Progenitor cell of endocrine pancreas (in vitro differentiated cells): ENCODE measurements at places on chromosomes 16 and 17.

DNA sequence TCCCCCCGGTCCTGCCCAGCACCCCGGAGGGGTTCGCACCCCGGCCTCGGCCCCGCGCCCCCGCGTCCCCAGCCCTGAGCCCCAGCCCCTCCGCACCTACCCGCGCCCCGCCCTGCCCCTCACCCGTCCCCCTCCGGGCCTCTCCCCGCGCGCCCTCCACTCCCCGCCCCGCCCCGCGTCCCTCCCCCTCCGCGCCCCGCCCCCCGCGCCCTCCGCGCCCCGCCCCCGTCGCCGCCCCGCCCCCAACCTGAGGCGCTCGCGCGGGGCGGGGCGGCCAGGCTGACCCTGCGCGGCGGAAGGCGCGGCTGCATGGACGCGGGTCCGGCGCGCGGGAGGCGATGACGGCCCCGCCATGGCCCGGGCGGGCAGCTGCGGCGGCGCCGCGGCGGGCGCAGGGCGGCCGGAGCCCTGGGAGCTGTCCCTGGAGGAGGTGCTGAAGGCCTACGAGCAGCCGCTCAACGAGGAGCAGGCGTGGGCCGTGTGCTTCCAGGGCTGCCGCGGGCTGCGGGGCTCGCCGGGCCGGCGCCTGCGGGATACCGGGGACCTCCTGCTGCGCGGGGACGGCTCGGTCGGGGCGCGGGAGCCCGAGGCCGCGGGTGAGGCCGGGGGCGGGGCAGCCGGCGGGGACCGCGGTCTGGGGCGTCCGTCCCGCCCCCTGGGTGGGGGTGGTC lies at the start of gene SPIRE2:
TSS of gene SPIRE2 (plus strand) at position 277 of the 671 bp plus-strand sequence. CDS start at position 353, 76 bp downstream.
- peak; percentile 85 for DNase-seq

DNA sequence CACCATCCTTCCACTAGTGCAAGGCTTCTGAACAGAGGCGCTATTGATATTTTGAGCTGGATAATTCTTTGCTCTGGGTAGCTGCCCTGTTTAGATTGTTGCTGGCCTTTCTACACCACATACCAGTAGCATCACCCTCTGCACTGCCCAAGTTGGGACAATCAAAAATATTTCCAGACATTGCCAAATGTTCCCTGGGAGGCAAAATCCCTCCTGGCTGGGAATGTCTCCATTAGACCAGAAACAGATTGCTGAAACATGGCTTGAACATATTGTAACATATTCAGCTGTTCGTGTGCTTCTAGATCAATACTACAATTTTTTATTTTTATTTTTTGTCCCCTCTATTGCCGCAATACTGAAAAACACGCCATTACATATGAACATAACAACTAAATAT lies 174.6 kb downstream of the ABCA8 start:
- DNase-seq = no peak

DNA sequence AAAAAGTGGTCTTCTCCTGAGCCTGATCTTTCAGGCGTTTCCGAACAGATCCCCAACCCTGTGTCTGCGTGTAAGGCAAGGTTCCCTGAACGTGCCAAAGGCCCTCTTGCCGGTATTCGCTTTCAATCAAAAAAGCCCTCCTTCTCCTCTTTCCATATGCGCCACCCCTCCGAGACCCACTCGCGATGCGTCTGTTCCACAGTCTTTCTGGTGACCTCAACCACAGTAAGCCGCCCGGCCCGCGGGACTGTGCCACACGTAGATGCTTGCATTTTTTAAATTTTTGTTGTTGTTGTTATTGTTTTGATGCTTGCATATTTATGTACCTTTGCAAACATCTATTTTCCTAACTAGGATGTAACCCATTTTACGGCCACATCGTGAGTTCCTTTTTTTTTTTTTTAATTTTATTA lies 607 bp upstream of the PRPSAP1 start:
- no peak for DNase-seq

- no peak for DNase-seq
These were observed 30.1 kb downstream of the NLRC3 start for GRCh38 chr16:3546986-3547682.

GRCh38 chr16:28556914-28557320 lies 3.2 kb downstream of the SGF29 start:
- DNase-seq = no peak

GRCh38 chr17:4477255-4477791 lies 21.4 kb upstream of the SPNS2 start:
- DNase-seq = no peak

DNA sequence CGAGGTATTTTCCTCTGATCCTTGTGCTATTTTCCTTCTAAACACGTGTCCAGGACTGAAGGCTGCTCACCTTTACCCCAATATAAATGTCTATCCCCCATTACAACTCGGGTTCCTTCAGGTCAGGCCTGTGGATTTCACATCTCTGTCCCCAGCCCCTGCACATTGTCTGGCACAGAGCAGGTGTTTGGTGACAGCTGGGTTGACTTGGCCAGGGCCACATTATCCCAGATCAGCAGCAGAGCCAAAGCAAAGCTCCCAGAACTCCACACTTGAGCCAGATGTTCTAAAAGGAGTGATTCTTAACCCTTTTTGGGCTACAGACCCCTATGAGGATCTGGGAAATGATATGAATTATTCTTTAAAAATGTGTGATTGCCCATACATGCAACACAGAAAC lies 18.0 kb upstream of the SPATA32 start:
- DNase-seq = no peak
